ENCODE measurements at places on chromosomes 2 and 18. TPM values are rescaled to one million over a fixed set of nuclear protein-coding genes. Genes with fewer than 3 reads are reported as not detected.

CD207 gene
- 0.13 TPM for total RNA-seq

TMEM17 gene
- total RNA-seq = 1.3 TPM

GULP1 gene
- total RNA-seq = 32.8 TPM

IL1B gene
- 0.18 TPM for total RNA-seq

TUBA4B gene
- total RNA-seq = 0.04 TPM

CCDC141 gene
- total RNA-seq = 76.1 TPM

STARD7 gene
- total RNA-seq = 120 TPM

GAREM1 gene
- total RNA-seq = 7.4 TPM

ABCB6 gene
- total RNA-seq = 28.7 TPM

DNAJC10 gene
- 77.4 TPM for total RNA-seq

STAT4 gene
- total RNA-seq = 1.6 TPM

All from muscle of leg (tissue), 16 donors.